HT1080 (cell line): ENCODE measurements at places on chromosomes 3 and 15. TPM values are rescaled to one million over a fixed set of nuclear protein-coding genes. Genes with fewer than 3 reads are reported as not detected.
A peak's percentile ranks its signal among the peaks of the same experiment; 100 is the strongest.

GRCh38 chr3:157913741-157914150 lies 192.5 kb downstream of the SHOX2 start:
- no peak for DNase-seq

- peak; percentile 95 for DNase-seq
Observed at GRCh38 chr3:48564022-48564421, 441 bp upstream of the UCN2 start.

- no peak for DNase-seq
Observed at GRCh38 chr15:29456255-29456654, 186.6 kb upstream of the NSMCE3 start.

GRCh38 chr3:55127565-55127964 lies 199.7 kb upstream of the LRTM1 start:
- DNase-seq: no peak

DNA sequence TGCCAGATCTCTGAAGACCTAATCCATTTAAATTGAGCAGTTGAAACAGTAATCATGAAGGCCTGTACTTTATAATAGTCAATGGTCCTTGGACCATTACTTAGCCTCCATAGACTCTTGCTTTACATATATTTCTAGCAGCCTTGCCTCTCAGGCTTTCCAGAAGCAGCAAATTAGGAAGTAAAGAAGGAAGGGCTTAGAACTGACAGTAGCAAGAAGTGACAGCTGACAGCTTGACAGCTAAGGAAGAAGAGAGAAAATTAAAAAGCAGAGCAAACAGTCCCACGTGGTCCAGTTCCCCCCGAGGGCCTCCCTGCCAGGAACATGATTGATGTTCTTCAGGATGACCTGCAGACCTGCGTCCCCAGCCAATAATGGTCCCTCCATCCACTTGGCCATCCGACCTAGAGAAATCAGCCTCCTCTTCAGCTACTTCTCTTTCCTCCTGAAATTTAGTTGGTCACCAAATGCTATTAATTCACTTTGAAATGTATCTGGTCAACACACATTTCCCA lies 15.0 kb upstream of the PSMD6 start:
- no peak for DNase-seq

GRCh38 chr3:121269389-121269788 lies 276.4 kb downstream of the POLQ start:
- DNase-seq: no peak

- no peak for DNase-seq
Observed at GRCh38 chr3:144655423-144655822, 683.8 kb downstream of the DIPK2A start.

- no peak for DNase-seq
Observed at GRCh38 chr15:96645796-96646195, 315.3 kb downstream of the NR2F2 start.

- no peak for DNase-seq
Observed at GRCh38 chr15:83100097-83100646, 7.3 kb upstream of the TM6SF1 start.

Gene ZBBX
- total RNA-seq: 0.30 TPM in 1 of 2 replicates, not detected in the other

Gene ALDH1L1
- 12.9 and 14.5 TPM in 2 replicates for total RNA-seq

Gene SMCO1
- total RNA-seq: 0.14 TPM in 1 of 2 replicates, not detected in the other
